ENCODE measurements at places on chromosomes 1 and 21. TPM values are rescaled to one million over a fixed set of nuclear protein-coding genes. Genes with fewer than 3 reads are reported as not detected.
A peak's percentile ranks its signal among the peaks of the same experiment; 100 is the strongest.

GRCh38 chr1:8483586-8483985 is 165.7 kb downstream of the SLC45A1 start:
- no peak for DNase-seq

Gene CR2
- total RNA-seq = 0.10 TPM

Gene RORC
- 17.7 TPM for total RNA-seq

Gene REG4
- total RNA-seq = 36.1 TPM

Gene CD1B
- total RNA-seq = not detected

DNA sequence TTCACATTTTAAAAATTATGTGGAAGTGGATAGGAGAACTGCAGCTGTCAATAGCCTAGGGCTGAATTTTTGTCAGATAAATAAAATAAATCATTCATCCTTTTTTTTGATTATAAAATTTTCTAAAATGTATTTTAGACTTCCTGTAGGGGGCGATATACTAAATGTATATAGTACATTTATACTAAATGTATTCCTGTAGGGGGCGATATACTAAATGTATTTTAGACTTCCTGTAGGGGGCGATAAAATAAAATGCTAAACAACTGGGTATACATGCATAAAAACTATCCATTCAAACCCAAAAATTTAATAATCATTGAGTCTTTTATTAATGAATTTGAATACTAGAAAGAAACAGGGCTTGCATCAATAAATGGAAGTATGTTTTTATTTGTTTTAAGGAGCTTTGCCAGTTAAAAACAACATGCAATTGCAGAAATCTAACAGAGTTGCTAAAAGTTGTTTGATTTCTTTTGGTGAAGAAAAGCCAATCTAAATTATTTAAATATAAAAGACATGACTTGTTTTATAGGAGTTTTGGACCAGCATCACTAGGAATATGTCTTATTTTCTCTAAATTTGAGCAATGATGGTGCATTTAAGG is 31.4 kb downstream of the CLCA1 start:
- no peak for DNase-seq

Gene SLC35F3
- total RNA-seq = 0.89 TPM

- DNase-seq = peak; percentile 85
These were observed at the start of gene ROR1 for GRCh38 chr1:63773815-63774616. Gene ROR1 (plus strand): TSS chr1:63774017.

GRCh38 chr1:216113181-216113580 is 310.1 kb downstream of the USH2A start:
- DNase-seq = no peak

Gene HSD3B1
- 0.41 TPM for total RNA-seq

DNA sequence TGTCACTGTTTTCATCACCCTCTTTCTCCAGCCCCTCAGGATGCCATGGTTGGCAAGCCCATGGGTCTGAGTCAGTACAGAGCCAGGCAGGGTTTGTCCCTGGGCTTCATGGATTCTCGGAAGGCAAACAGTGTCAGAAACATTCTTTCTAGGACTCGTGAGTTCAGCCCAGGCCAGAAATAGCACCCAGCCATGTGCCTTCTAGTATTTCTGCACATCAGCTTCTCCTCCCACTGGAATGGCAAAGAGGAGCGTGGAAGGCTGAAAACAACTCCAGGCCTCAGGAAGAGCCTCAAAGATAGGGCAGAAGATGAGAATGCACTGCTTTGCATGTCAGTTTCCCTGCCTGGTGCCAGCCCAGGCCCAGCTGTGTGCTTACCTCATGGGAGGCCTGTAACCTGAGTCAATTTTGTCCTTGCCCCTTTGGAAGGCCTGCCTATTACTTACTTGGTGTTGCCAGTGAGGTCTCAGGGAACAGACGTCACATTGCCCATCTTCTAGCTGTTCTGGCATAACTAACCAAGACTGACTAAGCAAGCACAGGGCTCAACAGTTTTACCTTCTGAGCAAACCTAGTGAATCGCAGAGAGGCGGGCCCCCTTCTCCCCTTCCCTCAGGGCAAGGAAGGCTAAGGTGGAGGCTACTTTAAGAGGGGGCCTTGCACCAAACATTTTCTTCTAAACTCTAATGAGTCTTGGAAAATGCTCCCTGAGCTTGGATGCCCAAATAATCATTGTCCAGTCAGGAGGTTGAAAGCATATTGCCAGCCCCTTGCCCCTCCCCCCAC is 42.4 kb downstream of the GLUL start:
- no peak for DNase-seq

- DNase-seq = no peak
These were observed 20.8 kb upstream of the SCYL3 start for GRCh38 chr1:169914531-169914930.

Gene CD2
- total RNA-seq = 7.7 TPM

Gene CCDC181
- total RNA-seq = 0.23 TPM

DNA sequence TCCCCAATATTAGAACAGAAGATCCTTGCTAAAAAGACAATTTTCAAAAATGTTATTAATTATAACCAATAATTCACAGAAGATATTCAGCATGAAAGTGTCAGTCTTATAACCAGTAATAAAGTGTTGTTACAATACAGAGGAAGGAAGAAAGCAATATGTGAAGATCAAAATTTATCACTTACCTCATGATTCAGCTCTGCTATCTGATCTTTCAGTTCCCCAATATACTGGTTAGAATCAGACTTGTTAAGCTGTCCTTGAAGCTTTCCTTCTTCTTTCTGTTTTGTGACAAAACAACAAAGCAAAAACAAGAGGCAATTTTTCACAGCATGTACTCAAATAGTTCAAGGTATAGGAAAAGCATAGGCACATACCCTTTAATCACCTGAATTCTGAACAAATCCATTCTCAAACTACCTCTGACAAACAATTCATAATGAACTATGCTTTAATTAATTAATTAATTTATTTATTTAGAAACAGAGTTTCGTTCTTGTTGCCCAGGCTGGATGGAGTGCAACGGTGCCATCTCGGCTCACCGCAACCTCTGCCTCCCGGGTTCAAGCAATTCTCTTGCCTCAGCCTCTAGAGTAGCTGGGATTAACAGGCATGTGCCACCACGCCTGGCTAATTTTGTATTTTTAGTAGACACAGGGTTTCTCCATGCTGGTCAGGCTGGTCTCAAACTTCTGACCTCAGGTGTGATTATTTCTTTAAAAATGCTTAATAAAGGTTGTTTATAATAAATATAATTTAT is 76.9 kb upstream of the GFI1 start:
- no peak for DNase-seq

DNA sequence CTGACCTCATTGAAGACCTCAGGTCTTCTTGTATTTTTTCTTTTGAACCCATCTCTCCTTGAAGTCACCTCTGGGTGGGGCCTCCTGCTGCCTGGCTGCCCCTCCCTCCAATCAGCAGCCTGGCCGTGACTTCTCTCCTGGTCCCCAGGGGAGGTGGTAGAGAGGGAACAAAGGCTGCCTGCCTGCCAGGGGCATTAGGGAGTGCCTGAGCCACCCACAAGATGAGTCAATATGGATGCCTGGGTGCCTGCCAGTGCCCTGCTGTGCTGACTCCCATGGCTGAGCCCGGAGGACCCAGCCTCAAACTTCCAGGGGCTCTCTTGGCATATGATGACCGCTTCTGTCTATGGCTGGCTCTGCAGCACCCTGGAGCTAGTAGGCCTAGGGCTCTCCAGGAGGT is 5.3 kb upstream of the CDCP2 start:
- peak; percentile 59 for DNase-seq

- no peak for DNase-seq
These were observed 74.2 kb upstream of the CD53 start for GRCh38 chr1:110798691-110799256.

GRCh38 chr1:28147264-28148094 is 29.0 kb downstream of the PTAFR start:
- no peak for DNase-seq

GRCh38 chr21:43605320-43606215 is 53.7 kb downstream of the HSF2BP start:
- no peak for DNase-seq

- peak; percentile 45 for DNase-seq
These were observed 9.8 kb downstream of the EDN2 start for GRCh38 chr1:41474490-41475271.

Gene PYHIN1
- 0.98 TPM for total RNA-seq

DNA sequence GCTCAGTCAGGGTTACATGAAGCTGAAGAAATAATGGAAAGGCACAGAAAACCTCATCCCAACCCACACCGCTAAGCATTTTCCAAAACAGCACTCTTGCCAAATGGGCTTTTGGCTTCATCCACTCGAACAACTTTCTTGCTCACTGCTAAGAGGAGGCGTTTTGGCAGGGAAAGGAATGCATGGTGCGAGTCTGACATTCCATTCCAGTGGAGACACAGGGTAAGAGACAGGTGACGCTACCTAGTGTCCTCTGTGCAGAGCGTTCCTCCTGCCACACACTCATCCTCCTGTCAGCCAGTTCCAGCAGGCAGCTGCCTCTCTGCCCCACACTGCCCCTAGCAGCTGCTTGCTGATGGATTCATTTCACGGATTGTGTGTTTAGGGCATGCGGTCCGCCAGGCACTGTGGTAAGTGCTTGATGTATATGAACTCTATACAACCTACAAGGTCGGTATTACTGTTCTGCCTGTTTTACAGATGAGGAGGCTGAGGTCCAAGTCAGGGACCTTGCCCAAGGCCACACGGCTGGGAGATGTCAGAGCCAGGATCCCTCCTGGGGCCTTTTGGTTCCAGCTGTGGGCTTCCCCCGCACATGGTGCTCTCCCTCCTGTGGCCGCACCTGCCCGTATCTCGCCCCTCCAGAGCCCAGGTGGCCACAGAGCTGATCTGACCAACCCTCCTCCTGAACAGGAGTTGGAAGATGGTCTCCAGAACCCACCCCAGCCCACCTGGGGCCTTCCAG is 25.7 kb upstream of the BACE2 start:
- DNase-seq = no peak

GRCh38 chr1:163410073-163410999 is 88.6 kb downstream of the NUF2 start:
- DNase-seq = no peak

GRCh38 chr1:170494369-170494768 is 37.6 kb upstream of the GORAB start:
- no peak for DNase-seq

- DNase-seq = no peak
These were observed 58.9 kb downstream of the ST3GAL3 start for GRCh38 chr1:43766086-43766784.

- no peak for DNase-seq
These were observed 353.2 kb downstream of the PTBP2 start for GRCh38 chr1:97074771-97075170.

GRCh38 chr1:224059897-224060427 is 53.9 kb upstream of the FBXO28 start:
- DNase-seq = no peak

GRCh38 chr1:221751226-221751887 is 9.5 kb upstream of the DUSP10 start:
- no peak for DNase-seq

GRCh38 chr21:38323721-38324531 is 67.1 kb downstream of the KCNJ15 start:
- DNase-seq = no peak

DNA sequence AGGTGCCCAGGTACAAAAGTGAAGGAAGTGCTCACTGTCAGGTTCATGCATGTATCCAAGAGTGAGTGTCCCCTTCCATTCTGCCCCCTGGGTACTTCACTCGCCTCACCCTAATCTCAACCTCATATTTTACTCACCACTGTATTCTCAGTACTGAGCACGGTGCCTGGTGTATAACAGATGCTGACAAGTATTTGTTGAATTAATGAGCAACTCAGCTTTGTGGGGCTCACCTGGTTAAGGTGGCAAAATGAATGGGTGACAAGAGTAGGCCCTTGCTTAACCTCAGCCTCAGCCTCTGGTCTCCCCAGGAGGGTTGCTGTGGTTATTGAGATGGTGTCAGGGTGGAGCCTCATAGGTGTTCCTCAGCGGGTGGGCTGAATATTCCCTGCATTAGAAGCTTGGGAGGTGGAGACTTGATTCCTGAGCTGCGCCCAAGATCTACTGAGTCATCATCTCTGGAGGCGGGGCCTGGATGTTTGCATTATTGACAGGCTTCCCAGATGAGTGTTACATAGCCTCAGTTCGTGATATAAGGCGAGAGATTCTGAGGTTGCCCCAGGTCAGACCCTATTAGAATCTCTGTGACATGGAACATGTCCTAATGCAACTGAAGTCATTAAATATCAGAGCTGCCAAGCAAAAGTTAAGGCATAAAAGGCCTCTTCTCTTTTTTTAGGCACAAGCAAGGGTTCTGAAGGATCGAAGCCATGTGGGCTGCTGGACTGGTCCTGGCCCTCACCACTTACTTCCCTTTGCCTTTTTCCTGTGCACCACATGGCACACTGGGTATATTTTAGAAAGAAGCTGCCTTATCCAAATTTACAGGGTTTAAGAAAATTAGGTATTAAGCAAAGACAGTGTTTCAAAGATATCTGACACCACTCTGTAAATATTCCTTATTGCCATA is 39.2 kb downstream of the SYT6 start:
- DNase-seq = no peak

- no peak for DNase-seq
These were observed 20.2 kb downstream of the LHX9 start for GRCh38 chr1:197937381-197937780.

- peak; percentile 43 for DNase-seq
These were observed 76.5 kb upstream of the BTG3 start for GRCh38 chr21:17688912-17689874.

DNA sequence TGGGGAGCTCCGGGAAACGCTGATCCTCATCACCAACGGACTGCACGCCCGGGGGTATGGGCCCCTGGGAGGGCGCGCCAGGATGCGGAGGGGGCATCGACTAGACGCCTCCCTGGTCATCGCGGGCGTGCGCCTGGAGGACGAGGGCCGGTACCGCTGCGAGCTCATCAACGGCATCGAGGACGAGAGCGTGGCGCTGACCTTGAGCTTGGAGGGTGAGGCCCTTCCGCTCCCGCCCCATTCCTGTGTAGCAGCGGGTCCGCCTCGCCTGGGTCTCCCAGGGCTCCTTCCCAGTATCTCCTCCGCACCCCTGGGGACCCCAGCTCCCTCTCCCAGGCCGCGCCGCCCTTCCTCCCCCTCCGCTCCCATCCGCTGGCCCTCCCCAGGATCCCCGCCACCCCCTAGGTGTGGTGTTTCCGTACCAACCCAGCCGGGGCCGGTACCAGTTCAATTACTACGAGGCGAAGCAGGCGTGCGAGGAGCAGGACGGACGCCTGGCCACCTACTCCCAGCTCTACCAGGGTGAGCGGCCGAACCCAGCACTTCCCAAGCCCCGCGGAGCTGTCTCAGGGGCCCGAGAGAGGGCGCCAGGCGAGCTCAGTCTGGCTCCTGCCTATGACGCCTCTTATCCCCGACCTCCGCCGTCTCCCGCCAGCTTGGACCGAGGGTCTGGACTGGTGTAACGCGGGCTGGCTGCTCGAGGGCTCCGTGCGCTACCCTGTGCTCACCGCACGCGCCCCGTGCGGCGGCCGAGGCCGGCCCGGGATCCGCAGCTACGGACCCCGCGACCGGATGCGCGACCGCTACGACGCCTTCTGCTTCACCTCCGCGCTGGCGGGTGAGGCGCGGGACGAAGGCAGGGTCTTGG is 5.0 kb downstream of the HAPLN2 start:
- peak; percentile 55 for DNase-seq
